Left ventricle myocardium inferior (tissue), 1 donor: ENCODE measurements at places on chromosomes 1 and 21. TPM values are rescaled to one million over a fixed set of nuclear protein-coding genes. Genes with fewer than 3 reads are reported as not detected.

Gene STMN1
- 47.1 TPM for total RNA-seq

Gene GNAT2
- not detected for total RNA-seq

Gene DNAJC11
- 73.6 TPM for total RNA-seq

Gene GPR3
- total RNA-seq: 0.16 TPM

Gene RXFP4
- not detected for total RNA-seq

Gene PAPPA2
- 0.41 TPM for total RNA-seq

Gene CDC73
- total RNA-seq: 46.8 TPM

Gene FALEC
- 0.44 TPM for total RNA-seq

Gene PTGFR
- total RNA-seq: 0.44 TPM

Gene KRTAP19-3
- not detected for total RNA-seq

Gene OR6N1
- total RNA-seq: not detected

Gene S100A8
- total RNA-seq: 26.6 TPM

Gene PLA2G2C
- not detected for total RNA-seq

Gene ZBTB37
- total RNA-seq: 7.6 TPM

Gene MPL
- 0.82 TPM for total RNA-seq
